ENCODE measurements at places on chromosomes 7 and 10.

DNA sequence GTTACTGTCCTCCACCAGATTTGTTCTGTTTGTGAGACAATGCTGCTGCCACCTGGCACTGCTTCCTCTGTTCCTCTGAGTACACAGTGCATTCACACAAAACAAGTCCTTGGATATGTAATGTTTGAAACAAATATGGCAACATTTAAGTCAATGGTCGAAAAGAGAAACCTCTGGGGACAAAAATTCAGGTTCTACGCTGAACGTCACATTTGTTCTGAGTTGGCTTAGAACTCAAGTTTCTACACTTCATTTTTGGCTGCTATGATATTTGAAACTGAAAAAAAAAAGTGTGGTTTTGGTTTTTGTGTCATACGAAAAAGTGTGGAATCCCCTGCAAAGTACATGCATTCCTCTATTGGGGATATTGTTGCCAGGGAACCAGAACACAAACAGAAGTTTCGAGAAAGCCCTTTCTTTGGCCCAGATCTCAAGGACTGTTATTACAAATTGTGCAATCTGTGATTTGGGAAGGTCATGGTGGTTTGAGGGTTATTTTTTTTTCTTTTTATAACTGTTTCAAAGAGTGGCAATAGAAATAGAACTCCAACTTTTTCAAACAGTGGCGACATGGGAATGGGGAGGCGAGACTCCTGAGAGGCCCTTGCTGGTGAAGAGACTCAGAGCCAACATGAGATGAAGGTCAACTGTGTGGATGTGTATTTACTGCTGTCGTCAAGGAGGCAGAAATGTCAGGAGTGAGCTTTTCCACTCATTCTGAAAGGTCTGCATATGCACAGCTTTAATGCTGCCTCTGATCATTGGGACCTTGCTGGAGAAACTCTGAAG lies 127.5 kb downstream of the CUBN start:
- no peak for DNase-seq

DNA sequence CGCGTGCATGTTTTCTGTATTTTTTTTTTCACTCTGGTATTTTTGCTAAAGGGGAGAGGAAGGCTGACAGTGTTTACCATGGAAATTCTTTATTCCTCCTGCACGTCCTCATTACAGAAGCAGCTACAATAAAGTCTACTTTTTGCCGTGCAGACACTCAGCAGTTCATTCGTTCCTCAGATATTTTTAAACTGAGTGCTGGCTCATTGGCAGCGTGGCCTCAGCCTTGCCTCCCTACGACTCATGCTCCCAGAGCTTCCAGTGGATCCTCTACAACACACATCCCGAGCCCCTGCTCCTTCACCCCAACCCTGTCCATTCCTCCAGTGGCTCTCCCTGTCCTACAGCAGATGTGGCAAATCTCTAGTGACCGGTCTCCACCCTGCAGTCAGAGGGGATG lies 239.2 kb upstream of the ZMIZ1 start:
- no peak for DNase-seq

GRCh38 chr10:131667047-131667446 lies 233.8 kb upstream of the PPP2R2D start:
- no peak for DNase-seq

DNA sequence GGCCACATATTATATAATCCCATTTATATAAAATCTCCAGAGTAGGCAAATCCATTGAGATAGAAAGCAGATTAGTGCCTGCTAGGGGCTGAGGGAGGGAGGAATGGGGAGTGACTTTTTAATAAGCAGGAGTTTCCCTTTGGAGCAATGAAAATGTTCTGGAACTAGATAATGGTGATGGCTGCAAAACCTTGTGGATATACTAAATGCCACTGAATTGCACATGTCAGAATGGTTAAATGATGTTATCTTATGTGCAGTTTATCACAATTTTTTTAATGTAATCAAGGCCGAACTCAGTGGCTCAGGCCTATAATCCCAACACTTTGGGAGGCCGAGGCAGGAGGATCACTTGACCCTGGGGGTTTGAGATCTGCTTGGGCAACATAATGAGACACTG lies 145.5 kb upstream of the AUTS2 start:
- no peak for DNase-seq

DNA sequence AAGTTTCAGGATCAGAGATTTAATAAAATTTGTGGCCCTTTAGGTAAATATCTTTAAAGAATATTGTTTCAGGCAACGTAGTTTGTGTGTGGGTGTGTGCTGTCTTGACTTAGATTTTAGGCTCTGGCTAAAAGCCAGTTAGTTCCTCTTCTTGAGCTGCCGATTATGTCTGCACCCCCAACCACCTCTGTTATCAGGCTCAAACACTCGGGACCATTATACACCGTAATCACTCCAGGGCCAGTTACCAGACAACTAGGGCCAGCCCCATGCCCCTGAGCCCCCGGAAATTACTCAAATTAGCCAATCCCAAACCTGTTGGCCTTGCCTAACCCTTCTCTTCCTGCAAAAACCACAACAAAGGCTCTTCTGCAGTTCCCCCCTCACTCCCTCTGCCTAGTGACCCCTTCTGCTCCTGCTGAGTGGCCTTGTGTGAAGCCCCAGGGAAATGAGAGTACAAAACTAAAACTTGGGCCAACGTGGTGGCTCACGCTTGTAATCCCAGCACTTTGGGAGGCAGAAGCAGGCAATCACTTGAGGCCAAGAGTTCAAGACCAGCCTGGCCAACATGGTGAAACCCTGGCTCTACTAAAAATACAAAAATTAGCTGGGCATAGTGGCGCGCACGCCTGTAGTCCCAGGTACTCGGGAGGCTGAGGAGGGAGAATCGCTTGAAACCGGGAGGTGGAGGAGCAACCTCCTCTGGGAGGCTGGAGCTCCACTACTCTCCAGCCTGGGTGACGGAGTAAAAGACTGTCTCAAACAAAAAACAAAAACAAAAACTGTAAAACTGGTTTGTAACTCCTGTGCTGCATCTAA lies 9.2 kb upstream of the HNRNPF start:
- peak; percentile 29 for DNase-seq

GRCh38 chr10:73847031-73847430 lies 27.3 kb downstream of the CAMK2G start:
- no peak for DNase-seq

GRCh38 chr7:12759151-12759550 lies 71.7 kb downstream of the ARL4A start:
- DNase-seq, result no peak

DNA sequence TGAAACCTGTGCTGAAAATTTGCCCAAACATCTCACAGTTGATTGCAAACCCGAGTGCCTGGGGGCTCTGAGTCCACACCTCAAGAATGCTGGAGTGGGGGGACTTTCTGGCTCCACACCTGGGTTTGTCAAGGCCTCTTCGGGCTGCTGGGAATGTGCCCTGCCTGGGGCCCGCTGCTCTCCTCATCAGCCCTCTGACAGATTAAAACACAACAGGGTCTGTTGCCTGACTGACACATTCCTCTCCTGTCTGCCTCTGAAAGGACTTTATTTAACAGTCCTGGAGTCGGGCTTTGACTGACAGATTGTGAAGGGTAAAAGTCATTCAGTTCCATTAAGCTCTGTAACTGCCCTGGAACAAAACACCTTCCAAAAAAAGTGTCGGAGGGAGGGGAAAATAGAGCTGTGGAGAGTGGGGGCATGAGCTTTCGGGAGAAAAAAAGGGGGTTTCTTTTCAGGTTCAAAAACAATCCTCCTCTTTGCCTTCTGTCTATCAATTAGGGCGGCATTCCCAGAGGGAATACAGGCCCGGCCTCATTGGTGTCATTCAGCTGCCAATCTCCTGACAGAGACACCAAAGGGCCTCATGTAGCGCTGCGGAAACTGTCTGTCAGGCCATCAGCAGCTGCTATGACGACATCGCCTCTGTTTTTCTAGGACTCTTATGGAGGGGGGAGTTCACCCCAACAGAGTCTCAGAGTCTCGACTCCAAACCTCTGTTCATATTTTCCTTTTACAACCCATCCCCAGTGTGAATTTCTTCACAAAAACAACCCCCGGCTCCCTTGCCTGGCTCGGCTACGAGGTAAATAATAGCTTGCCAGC lies 398.8 kb upstream of the NFE2L3 start:
- no peak for DNase-seq

- no peak for DNase-seq
These were observed 94.1 kb upstream of the PCBD1 start for GRCh38 chr10:70982443-70982842.

GRCh38 chr7:93171606-93172226 lies 23.5 kb upstream of the SAMD9L start:
- DNase-seq, result no peak

DNA sequence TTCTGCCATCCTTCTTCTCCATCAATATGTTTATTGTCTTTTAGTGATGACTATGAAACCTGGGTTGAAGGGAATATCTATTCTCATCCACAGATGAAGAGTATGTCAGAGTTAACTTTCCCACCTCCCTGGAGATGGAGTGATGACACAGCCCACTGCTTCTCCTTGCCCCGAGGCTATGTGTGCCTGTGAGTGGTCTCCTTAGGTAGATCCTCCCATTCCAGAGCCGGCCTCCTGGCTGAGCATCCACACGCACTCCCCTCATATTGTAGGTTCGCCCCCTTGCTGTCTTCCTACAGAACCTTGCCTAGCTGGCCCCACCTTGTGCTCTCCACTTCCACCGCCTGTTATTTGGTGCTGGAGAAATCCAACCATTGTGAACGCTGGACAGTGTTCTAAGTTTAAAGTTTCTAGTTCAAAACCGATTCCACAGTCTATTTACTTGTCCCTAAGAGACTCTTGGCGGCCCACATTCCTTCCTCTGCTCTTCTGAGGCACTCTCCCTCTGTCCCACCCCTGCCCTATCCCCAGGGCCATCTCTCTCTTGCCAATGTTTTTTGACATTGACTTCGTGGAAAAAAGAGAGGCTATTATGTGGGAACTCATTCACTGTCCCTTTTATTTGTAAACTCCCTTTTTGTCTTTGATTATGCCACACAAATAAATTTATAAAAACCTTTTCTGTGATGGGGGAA lies 168.0 kb downstream of the ZNF438 start:
- no peak for DNase-seq

GRCh38 chr7:44697136-44698045 lies 51.3 kb upstream of the ZMIZ2 start:
- no peak for DNase-seq

GRCh38 chr10:11685787-11686218 lies 56.4 kb upstream of the ECHDC3 start:
- peak; percentile 9 for DNase-seq

DNA sequence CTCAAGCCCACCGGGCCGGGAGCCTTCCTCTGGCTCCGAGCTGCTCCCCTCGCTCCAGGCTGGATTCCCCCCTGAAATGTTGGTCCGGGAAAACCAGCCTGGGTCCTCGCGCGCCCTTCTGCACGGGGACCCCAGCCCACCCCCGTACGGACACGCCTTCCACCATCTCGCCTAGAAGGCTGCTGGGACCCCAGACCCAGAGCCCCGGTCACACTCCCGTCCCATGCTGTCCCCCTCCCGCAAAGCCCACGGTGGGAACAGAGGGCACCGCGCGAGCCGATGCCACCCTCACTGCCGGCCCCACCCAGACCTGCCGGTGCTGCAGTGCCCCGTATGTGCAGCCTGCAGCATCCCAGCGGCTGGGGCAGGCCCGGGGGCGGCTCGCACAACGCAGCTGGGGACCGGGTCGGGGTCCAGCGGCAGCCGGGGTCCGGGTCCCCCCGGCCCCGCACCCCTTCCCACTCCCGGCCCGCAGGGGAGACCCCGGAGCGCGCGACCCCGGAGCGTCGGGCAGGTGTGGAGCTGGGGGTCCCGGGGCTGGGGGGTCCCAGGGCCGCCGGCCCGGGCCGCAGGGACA lies 871 bp downstream of the SPOCK2 start:
- DNase-seq, result no peak

GRCh38 chr7:70668606-70669358 lies 463.2 kb upstream of the GALNT17 start:
- no peak for DNase-seq

GRCh38 chr10:13231808-13232207 lies 2.4 kb downstream of the UCMA start:
- DNase-seq, result no peak

All from stimulated activated CD8-positive, alpha-beta memory T cell treated with anti-CD3 and anti-CD28 coated beads, Interleukin-7, amount 100 ng/mL, for 1 hour (primary cell).